ENCODE measurements at places on chromosomes 16 and 17.

DNA sequence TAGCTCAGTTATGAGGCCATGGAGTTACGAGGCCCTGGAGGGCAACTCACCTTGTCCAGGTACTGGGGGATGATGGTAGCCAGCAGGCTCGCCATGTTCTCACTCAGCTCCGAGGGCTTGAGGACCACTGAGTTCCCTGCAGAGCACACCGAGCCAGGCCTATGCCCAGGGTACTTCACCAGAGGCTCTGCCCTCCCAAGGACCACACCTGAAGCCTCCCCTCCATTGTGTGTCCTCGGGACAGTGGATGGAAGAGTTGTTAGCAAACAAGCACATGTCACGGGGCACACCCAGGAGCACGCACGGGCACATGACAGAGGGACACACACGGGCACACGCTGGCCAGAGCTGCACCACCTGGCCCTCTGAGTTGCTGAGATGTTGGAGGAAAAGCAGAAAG lies 5.6 kb downstream of the ALDH3A1 start:
- no peak for DNase-seq

GRCh38 chr17:49494986-49495841 lies at the start of gene NGFR:
Gene NGFR (plus strand): TSS chr17:49495293. CDS start chr17:49495418, 125 bp downstream.
- DNase-seq, result no peak

- no peak for DNase-seq
These were observed 13.3 kb upstream of the CAVIN1 start for GRCh38 chr17:42436391-42436790.

- DNase-seq, result no peak
These were observed 68.8 kb downstream of the ITFG1 start for GRCh38 chr16:47392081-47392480.

DNA sequence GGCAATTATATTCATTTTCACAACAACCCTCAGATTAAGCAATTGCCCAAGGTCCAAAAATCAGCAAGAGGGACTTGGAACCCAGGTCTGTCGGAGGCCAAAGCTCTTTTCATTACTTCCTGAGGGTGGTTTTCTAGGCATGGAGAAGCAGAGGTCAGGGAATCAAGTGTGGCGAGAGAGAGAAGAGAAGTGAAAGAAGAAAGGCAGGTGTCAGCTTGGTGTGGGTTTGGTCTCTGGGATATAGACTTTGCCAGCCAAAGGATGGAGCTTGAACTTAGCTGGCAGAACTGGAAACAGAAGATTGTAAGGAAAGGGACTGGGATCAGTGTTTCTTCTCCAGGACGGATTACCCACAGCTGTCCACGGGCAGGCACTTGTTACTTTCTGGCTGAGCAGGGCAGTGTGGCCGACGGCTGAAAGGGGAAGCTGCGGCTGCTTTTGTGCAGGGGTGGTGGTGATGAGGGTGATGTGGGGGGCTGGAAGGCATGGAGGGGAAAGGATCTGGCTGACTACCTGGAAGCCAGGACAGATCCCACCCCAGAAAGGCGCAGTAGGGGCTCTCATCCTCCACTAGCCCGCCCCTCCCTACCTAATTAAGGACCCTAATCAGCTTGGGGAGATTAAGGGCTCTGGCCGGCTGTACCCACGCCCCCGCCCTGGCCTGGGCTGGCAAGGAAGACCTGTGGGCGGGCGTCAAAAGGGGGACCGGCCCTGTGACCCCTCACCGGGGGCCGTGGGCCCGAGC lies at the start of gene GUCY2D:
TSS of gene GUCY2D (plus strand) at position 640 of the 745 bp plus-strand sequence. CDS start 433 bp downstream, outside the sequence.
- no peak for DNase-seq

GRCh38 chr17:80036715-80037477 lies 454 bp downstream of the CCDC40 start:
- peak; percentile 6 for DNase-seq

- DNase-seq, result no peak
These were observed 12.3 kb downstream of the ENPP7 start for GRCh38 chr17:79742951-79743476.

DNA sequence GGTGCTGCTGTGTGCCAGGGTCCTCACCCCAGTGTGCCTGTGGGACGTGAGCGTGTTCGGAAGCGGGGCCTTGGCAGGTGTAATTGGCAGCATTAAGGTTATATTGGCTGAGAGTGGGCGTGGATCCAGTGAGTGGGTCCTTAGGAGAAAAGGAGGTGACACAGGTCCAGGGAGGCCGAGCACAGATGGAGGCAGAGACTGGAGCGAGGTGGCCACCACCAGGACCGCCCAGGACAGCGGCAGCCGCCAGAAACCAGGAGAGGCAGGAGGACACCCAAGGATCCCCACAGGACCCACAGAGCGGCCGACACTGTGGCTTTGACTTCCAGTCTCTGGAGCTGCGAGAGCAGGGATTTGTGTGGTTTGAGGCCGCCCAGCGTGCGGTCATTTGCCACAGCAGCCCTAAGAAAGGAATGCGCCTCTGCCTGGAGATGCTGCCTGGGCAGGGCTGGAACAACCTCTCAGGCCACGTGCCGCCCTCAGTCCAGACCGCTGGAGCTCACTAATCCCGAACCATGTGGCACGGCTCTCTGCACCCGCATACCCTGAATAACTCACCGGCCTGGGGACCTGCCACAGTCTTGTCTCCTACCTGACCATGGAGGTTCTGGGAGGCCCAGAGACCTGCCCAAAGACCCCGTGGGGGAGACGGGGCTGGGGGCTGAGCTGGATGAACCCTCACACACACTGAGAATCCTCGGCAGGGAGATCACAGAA lies 45.4 kb downstream of the SOX8 start:
- no peak for DNase-seq

DNA sequence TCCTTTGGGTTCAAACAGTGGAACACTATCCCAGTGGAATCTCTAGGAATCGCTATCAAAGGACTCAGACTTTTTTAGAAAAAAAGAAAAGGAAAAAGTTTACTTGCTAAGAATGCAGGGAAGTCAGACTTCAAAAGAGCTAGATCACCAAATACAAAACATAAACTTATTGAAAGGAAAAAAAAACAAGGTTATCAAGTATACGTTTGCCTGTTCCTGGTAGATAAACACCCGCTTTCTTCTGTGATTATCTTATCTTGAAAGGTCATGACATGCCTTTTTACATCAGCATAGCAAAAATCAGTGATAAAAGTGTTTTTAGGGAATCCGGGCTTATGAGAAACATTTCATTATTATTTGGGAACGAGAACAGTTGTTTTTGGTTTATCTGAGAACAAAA lies 129.3 kb upstream of the TMEM97 start:
- DNase-seq, result no peak

DNA sequence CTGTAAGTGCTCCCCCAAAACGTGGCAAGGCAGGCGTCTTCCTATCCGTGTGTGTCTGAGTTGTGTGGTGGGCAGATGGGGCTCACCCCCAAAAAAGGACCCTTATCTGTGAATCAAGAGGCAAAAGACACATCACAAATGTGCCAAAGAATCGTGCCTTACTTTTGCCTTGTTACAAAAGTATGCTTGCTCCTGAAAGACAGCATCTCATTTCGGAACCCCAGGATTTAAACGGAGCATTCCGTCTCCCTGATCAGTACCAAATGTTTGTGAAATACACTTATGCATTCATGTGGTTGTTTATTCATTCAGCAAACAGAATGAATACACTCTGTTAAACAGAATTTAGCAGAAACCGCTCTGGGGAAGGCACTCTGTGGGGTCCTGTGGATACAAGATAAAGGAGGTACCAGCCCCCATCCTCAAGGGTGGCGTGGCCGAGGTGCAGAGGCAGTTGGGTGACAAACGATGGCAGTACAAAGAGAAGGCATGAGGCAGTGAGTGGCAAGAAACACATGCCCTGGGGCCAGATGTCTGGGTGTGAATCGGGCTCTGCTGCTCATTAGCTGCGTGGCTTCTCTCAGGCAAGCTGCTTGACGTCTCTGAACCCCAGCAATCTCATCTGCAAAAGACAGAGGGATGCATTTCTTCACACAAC lies 654 bp downstream of the WFDC1 start:
- no peak for DNase-seq

- DNase-seq, result no peak
These were observed 27.2 kb downstream of the MAP3K14 start for GRCh38 chr17:45289301-45290268.

DNA sequence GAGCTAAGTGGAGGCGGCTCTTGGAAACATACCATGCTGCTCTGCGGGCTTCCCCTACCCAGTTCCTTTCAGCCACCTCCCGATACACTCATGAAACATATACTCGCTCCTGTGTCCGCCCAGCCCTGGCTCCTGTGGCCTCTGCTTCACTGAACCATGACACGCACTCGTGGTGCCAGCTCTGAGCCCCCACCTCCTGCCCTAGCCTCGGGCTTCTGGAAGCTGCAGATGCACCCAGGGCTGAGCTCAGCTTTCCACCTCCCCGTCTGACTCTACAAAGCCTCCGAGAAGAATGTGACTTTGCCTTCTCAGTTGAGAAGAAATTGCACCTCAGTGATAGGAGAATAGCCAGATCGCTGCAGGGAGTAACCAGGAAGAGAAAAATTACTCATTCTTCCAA lies 11.0 kb downstream of the CALB2 start:
- no peak for DNase-seq

DNA sequence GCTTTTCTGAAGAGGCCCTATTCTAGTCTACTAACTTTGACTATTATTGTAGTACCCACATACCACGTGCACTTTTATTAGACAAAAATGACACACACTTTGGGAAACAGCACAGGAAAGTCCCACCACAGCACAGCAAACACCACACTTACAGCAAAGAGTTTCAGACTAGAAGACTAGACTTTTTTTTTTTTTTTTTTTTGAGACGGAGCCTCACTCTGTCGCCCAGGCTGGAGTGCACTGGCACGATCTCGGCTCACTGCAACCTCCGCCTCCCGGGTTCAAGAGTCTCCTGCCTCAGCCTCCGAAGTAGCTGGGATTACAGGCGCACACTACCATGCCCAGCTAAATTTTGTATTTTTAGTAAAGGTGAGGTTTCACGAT lies 20.1 kb downstream of the YWHAE start:
- DNase-seq, result peak; percentile 64

GRCh38 chr17:21059761-21060160 lies 16.9 kb upstream of the USP22 start:
- no peak for DNase-seq

DNA sequence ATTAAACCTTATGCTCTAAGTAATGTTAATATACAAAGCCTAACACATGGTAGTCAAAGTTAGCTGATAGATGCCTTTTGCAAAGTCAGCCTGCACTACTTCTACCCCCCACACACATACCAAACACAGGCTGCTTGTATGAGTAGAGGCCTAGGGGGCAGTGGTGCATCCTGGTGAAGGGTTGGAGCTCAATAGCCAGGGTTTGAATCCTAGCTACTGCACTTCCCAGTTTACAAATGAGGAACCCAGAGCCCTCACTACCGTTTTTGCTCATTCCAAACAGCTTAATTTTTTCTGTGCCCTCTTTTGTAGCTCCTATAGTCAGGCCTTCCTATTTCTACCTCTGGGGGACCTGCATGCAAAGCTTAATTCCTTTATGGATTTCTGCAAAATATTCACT lies 18.9 kb upstream of the HYDIN start:
- no peak for DNase-seq

DNA sequence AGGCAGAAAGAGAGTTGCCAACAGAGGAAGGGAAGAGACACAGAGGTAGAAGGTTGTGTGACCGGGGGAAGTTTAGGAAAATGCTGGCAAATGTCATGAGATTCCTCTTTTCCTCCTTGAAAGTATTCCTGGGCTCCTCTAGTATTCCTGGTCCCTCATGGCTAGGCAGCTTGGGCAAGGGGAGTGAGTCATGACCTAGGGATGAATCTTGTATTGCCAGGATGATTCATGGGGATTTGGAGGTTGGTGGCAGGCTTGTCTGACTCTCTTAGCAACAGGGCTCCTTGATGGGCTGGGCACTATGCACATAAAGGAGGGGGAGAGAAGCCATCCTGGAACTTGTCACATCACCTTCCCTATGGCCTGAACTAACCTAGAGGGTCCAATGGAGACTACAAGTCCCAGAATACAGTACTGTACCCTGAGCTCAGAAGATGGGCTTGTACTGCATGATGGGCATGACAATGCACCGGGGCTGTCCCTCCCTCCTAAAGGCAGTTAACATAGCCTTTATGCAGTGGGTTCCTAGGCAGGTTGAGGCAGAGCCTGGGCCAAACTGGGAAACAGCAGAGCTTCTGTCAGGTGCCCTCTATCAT lies 2.1 kb upstream of the SEZ6 start:
- no peak for DNase-seq

DNA sequence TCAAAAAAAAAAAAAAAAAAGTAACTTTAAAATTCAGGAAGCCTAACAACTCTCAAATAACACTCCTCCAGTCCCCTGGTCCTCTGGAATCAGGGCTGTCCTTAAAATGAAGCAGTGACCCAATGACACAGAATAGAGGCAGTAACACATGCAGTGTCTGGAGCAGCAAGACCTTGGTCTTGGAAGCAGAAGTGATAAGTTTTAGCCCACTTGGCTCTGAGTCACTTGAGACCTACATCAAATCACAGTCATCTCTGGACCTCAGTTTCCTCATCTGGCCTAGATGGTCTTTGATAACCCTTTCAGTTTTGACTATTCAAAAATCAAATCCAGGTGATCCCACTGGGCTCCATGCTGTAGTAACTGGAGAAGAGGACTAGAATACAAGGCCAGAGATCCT lies 39.0 kb downstream of the LYRM1 start:
- no peak for DNase-seq

DNA sequence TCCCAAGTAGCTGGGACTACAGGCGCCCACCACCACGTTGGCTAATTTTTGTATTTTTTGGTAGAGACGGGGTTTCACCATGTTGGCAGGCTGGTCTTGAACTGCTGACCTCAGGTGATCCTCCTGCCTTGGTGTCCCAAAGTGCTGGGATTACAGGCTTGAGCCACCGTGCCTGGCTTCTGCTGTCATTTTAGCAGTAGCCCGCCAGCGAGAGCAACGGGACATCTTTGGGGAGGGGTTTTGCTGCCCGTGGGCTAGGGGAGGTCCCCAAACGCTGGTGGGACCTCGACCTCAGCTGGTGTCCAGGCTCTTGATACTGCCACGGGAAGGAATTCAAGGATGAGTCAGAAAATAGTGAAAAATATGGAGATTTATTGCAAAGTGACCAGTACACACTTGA lies 108.1 kb upstream of the CACNG5 start:
- no peak for DNase-seq

DNA sequence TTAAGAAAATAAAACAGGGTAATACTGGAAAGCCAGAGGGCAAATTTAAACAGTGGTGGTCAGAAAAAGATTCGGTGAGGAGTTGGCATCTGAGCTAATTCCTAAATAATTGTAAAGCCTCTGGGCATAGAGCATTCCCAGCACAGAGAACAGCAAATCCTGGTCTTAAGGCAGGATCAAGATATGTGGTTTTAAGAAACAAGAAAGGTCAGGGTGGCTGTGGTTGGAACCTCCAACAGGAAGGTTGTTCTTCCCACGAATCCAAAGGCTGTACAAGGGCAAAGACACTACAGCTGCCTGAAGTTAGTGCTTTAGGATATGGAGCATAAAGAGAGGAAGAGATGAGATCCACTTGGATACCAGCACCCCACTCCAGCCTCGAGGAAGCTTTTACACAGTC lies 114.6 kb downstream of the ZNF18 start:
- no peak for DNase-seq

- no peak for DNase-seq
These were observed 6.1 kb downstream of the ACACA start for GRCh38 chr17:37400505-37400904.

- DNase-seq, result no peak
These were observed 8.1 kb upstream of the DNASE1 start for GRCh38 chr16:3646348-3646920.

- no peak for DNase-seq
These were observed 34.3 kb downstream of the HEATR3 start for GRCh38 chr16:50099957-50100648.
